ENCODE measurements at places on chromosomes 2 and 18. TPM values are rescaled to one million over a fixed set of nuclear protein-coding genes. Genes with fewer than 3 reads are reported as not detected.

Gene ITGB1BP1
- 104 TPM for total RNA-seq

GRCh38 chr2:189580658-189581353 is at the start of gene SLC40A1:
TSS of gene SLC40A1 (minus strand) at chr2:189580786. CDS start at chr2:189580460, 326 bp downstream.
- peak; percentile 88 for DNase-seq
- H3K4me1 ChIP-seq, result peaks cover 47% of the 10 kb centered on the region
- no peaks in the 10 kb centered on the region for H3K27me3 ChIP-seq
- peaks cover 8% of the 10 kb centered on the region for H3K36me3 ChIP-seq
- H3K27ac ChIP-seq, result peak within 1 kb of the TSS; percentile 95

DNA sequence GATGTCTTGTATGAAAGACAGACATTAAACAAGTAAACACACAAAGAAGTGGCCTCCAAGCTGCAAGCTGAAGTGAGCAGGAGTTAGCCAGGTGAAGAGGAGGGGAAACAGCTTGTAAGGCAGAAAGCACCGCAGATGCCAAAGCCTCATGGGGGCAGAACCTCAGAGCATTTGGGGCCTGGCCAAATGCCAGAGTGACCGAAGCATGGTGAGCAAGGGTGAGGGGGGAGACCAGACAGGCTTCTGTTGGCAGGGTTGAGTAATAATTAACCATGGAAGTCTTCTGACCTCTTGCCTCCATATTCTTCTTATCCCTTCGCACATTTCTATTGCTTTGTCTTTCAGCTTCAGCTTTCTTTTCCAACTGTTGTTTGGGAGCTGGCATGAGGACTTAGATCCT is 5.6 kb downstream of the QPCT start:
- H3K27me3 ChIP-seq, result no peaks in the 10 kb centered on the region
- DNase-seq, result no peak
- peaks cover 2% of the 10 kb centered on the region for H3K4me1 ChIP-seq

Gene AQP12B
- not detected for total RNA-seq

GRCh38 chr2:184646593-184646992 is 48.3 kb downstream of the ZNF804A start:
- H3K4me3 ChIP-seq, result no peak overlapping the region
- H3K4me1 ChIP-seq, result no peaks in the 10 kb centered on the region
- no peak overlapping the region for H3K27ac ChIP-seq
- no peaks in the 10 kb centered on the region for H3K27me3 ChIP-seq
- H3K36me3 ChIP-seq, result no peaks in the 10 kb centered on the region
- no peak for DNase-seq

- no peak overlapping the region for H3K4me3 ChIP-seq
- DNase-seq, result no peak
- no peak overlapping the region for H3K27ac ChIP-seq
- peaks cover 6% of the 10 kb centered on the region for H3K27me3 ChIP-seq
- no peaks in the 10 kb centered on the region for H3K36me3 ChIP-seq
Measured at GRCh38 chr18:11668441-11669169, 20.5 kb upstream of the GNAL start.

DNA sequence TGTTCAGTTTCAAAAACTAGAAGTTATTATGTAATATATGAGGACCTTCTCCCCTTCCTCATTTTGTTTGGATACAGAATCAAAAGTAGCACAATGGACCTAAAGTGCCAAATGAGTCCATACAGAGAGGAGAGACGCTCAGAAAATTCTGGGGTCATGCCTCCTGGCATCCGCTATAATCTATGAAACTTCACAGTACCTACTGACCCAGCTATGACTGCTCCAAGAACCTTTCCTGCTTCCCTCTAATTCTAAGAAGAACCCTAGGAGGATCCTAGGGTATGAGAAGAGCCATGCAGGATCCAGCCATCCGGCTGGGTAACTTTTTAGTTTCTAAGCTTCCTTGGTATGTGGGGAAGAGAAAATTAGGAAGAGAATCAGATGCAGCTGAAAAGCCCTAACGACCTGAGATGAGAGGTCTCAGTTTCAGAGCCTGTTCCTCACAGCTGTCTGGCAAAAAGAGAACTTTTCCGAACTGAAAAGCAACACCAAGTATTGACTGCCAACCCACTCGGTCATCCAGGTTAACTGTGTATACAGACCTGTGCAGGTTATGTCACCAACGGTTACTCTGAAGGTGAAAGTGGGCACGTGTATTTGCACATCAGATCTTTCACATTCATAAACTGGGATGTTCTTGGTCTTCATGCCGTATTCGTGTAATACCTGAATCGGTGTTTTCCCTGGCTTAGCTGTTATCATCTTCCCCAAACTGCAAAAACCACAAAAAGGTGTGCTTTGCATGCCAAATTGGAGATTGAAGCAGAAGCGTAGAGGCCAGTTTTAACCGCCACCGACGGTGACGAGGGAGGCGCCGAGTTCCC is 1.1 kb downstream of the PRKRA start:
- peaks cover 35% of the 10 kb centered on the region for H3K36me3 ChIP-seq
- peak overlapping the region; percentile 99 for H3K27ac ChIP-seq
- peak overlapping the region; percentile 95 for H3K4me3 ChIP-seq
- no peaks in the 10 kb centered on the region for H3K27me3 ChIP-seq
- peaks cover 33% of the 10 kb centered on the region for H3K4me1 ChIP-seq

- H3K4me1 ChIP-seq, result no peaks in the 10 kb centered on the region
- no peak for DNase-seq
- H3K4me3 ChIP-seq, result no peak overlapping the region
- no peaks in the 10 kb centered on the region for H3K36me3 ChIP-seq
- H3K27ac ChIP-seq, result no peak overlapping the region
Measured at GRCh38 chr2:205655779-205656456, 26.4 kb upstream of the NRP2 start.

Gene SLC38A11
- total RNA-seq, result 0.44 TPM

DNA sequence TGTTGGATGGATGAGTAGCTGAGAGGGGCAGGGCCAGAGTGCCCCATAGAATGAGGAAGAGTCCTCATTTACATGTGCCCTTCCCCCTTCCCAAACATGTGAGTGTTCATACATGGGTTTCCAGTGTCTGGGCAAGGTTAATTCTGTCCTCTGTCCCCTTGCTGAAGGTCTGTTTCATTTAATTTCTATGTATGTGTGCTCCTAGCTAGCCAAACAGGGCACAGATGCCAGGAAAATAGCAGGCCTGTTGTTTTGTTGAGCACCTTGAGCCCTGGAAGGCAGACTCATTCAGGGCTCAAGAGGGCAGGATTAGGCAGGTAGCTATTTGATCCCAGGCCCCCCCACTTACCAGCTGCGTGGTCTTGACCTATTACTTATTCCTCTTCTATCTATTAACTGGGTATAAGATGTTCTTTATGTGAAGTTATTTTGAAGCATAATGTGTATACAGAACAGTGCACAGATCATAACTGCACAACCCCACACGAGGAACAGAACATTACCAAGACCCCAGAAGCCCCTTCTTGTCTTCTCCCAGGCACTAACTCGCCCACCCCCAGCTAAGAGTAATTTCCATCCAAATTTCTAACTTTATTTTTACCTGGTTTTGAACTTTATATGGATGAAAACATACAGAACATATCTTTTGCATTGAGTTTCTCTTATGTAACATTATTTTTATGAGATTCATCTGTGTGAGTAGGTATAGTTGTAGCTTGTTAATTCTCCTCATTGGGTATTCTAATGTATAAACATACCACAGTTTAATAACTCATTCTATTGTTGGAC is 164.3 kb downstream of the RPIA start:
- DNase-seq, result no peak
- H3K27ac ChIP-seq, result no peak overlapping the region
- peaks cover 7% of the 10 kb centered on the region for H3K4me1 ChIP-seq
- H3K36me3 ChIP-seq, result no peaks in the 10 kb centered on the region
- no peaks in the 10 kb centered on the region for H3K27me3 ChIP-seq

Gene RGPD4
- total RNA-seq, result 0.05 TPM

Gene DAPL1
- total RNA-seq, result not detected

DNA sequence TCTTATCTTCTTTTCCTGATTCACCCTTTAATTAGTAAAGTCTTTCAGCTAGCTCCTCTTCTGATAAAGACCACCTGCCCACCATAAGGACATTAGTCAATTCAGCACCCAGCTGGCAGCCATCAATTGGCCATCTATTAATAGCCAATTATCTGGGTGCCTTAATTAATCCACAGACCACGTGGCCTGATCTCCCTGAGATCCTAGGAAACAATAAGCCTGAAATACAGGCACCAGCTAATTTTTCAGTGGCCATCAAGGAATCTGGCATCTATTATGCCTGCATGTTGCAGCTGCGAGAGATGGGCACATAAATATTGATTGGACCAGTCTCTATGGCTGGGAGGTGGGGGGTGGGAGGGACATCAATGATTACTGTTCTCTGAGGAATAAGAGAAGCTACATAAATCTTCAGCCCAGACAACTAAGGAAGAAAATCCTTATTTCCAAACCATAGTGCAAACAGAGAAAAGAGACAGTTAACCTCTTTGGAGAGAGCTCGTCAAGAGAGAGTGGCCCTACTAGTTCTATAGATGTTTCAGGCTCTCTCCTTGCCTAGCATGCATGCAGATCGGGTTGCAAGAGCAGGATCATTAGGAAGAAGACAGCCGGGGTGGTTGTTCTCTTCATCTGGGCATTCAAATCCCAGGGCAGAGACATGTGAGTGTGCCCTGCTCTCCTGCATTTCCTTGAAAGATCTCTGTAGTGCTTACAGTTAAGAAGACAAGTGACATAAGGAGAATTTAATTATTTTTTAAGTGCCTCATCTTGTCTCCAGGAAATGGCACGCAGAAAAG is 8.7 kb downstream of the GALNT14 start:
- no peaks in the 10 kb centered on the region for H3K36me3 ChIP-seq
- DNase-seq, result no peak
- no peaks in the 10 kb centered on the region for H3K27me3 ChIP-seq
- H3K4me3 ChIP-seq, result no peak overlapping the region

- H3K4me1 ChIP-seq, result no peaks in the 10 kb centered on the region
- no peak for DNase-seq
- H3K4me3 ChIP-seq, result no peak overlapping the region
- H3K36me3 ChIP-seq, result no peaks in the 10 kb centered on the region
Measured at GRCh38 chr2:14751581-14751980, 119.1 kb downstream of the LRATD1 start.

GRCh38 chr18:79523206-79523735 is 127.5 kb downstream of the NFATC1 start:
- no peaks in the 10 kb centered on the region for H3K27me3 ChIP-seq
- H3K36me3 ChIP-seq, result peaks cover 8% of the 10 kb centered on the region
- DNase-seq, result no peak
- no peak overlapping the region for H3K4me3 ChIP-seq
- peaks cover 10% of the 10 kb centered on the region for H3K4me1 ChIP-seq

Gene RNF152
- total RNA-seq, result 24.0 TPM

DNA sequence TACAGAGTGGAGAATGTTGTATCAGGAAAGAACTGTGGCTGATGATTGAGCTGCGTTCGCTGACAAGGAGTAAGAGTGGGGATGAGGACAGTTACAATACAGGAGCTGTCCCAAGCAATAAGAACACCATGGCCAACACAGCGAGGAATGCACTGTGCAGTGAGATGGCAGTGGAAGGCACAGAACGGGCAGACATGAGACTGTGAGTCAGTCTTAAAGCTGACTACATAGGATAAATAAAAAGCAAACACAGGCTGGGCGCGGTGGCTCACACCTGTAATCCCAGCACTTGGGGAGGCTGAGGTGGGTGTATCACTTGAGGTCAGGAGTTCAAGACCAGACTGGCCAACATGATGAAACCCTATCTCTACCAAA is 89.8 kb downstream of the CABYR start:
- peaks cover 14% of the 10 kb centered on the region for H3K4me1 ChIP-seq
- H3K36me3 ChIP-seq, result no peaks in the 10 kb centered on the region
- no peak overlapping the region for H3K27ac ChIP-seq
- no peak for DNase-seq

DNA sequence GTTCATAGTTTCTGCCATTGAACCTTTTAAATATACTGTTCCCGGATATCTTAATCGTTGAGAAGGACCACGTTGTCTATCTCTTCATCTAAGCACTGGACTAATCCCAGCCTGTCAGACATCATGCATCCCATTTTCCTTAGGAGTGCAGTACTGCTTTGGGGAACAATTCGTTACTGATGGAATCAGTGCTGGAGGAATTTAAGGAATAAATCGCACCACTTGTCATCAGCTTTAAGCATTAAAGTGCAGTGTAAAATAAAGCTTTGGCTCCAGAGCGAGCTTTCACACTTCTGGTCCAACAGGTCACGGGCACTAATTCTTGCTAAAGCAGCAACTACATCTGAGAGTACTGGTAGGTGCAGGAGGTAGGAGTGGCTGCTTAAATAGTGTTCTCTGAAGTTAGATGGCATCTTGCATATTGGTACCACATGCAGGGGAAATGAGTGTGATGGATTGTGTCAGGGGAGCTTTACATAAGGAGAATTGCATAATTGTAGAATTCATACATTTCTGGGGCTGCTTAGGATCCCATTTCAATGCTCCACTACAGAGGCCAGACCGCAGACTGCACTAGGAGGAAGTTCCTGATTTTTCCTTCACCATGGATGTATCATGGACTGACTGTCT is 105.7 kb upstream of the RASGRP3 start:
- H3K36me3 ChIP-seq, result no peaks in the 10 kb centered on the region
- H3K27ac ChIP-seq, result no peak overlapping the region
- no peak overlapping the region for H3K4me3 ChIP-seq

- no peak for DNase-seq
- no peaks in the 10 kb centered on the region for H3K27me3 ChIP-seq
- no peak overlapping the region for H3K27ac ChIP-seq
- no peaks in the 10 kb centered on the region for H3K36me3 ChIP-seq
Measured at GRCh38 chr2:203789618-203790017, 78.0 kb upstream of the CTLA4 start.

DNA sequence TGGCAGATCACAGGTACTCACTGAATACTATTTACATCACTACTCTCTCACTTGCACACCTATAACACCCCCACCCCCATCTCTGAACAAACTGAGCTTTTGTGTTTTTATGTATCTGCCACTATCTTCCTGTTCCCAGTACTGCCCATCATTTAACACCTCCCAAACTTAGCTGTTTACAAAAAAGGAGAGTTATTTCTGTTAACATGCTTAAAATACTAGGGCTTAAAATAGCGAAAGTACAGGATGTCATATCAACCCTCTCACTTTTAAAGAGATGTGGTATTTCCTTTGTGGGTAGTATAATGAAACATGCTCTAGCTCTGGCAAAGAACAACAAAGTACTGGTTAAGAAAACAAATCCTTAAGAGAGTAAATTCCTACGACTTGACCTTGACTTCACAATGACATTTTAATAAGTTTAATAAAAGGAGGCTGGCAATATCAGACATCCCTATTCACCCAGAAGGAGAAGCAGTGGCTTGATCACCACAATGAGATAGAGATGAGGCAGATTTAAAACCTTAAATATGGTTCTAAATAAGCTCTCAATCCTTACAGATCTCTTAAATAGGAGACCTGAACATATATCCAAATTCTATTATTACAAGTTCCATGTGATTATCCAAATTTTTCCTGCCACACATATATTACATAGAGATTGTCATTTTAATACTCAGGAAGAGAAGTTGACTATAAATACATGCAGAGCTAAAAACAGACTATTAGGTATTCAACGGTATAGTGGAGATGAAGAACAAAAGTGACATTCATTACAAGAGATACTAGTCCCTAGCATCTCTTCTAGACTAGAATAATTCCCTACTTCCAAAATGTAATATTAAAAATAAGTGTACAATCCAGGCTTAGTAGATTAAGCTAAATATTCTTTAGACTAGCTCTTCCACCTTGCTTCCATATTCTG is 36.9 kb downstream of the TRAK2 start:
- peaks cover 5% of the 10 kb centered on the region for H3K36me3 ChIP-seq
- peak overlapping the region; percentile 67 for H3K27ac ChIP-seq
- DNase-seq, result no peak

GRCh38 chr2:134917888-134918525 is 615 bp upstream of the CCNT2 start:
- H3K4me3 ChIP-seq, result peak overlapping the region; percentile 92
- no peaks in the 10 kb centered on the region for H3K36me3 ChIP-seq
- H3K4me1 ChIP-seq, result peaks cover 40% of the 10 kb centered on the region
- H3K27ac ChIP-seq, result peak overlapping the region; percentile 83
- no peaks in the 10 kb centered on the region for H3K27me3 ChIP-seq

Gene CCDC74B
- total RNA-seq, result 2.3 TPM

Gene DNAJC5G
- 1.3 TPM for total RNA-seq

Gene CHN1
- total RNA-seq, result 24.0 TPM

Measured in heart left ventricle (tissue), 16 donors.